ENCODE measurements at places on chromosomes 7 and 10.

DNA sequence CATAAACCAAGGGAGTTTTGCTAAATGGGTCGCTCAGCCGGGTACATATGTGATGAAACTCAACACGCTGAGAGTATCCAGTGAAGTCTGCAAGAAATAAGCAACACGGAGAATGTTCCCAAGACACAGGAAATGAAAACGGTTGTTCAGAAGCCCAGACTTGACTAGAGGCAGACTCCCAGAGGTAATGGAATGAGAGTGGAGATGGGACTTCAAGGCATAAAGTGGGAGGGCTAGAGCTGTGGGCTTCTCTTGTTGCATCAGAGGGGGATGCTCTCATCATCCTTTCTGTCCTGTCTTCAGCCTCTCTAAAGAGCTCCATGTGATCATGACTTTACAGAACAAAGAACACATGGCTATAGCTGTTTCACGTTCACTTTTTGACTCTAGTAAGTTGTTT, 88.3 kb downstream of the BAMBI start:
- DNase-seq: no peak

GRCh38 chr7:107528461-107528860, 35.3 kb downstream of the COG5 start:
- peak; percentile 75 for DNase-seq

DNA sequence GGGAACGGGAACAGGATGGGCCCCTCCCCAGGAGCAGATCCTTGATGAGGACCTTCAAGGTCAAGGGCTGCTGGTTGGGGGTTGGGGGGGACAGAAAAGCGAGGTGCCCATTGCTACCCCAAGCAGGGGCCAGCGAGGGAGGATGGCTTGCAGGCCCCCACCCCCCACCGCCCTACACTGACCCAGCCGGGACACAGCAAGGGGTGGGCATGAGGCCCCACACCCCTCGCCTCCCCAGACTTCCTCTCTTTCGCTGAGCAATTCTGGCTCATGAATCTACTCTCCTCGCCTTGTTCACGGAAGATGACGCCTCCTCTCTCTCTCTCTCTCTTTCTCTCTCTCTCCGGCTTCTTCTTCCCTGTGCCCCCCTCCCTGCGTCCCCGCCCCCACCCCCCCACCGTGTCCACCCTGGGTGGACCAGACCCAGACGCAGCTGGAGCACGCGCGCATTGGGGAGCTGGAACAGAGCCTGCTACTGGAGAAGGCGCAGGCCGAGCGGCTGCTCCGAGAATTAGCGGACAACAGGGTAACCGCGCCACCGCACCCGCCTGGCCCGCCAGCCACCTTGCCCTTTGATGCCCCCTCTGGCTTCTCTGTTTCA, 81.1 kb upstream of the GTF2IRD1 start:
- DNase-seq: no peak

DNA sequence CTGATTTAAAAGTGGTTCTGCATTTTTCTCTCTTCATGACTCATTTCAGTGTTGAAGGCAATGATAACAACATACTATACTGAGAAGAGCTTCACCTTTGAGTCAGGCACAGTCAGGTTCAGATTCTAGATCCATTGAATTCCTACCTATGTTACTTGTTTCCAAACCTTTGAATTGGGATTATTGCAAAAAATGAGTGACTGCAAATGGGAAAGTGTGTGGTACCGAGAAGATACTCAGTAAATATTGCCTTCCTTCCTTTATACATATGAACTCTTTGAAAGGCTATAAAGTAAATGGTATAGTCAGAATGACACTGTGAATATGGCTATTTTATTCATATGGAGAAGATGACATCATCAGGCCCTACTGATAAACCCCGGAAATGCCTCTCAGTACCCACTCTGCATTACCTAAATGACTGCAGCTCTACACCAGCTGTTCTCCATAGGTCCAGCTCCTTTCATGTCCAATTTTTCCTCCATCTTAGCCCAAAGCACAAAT, 66.7 kb upstream of the FGL2 start:
- no peak for DNase-seq

- DNase-seq: no peak
These were observed 66.7 kb downstream of the PFKFB3 start for GRCh38 chr10:6269432-6269831.

DNA sequence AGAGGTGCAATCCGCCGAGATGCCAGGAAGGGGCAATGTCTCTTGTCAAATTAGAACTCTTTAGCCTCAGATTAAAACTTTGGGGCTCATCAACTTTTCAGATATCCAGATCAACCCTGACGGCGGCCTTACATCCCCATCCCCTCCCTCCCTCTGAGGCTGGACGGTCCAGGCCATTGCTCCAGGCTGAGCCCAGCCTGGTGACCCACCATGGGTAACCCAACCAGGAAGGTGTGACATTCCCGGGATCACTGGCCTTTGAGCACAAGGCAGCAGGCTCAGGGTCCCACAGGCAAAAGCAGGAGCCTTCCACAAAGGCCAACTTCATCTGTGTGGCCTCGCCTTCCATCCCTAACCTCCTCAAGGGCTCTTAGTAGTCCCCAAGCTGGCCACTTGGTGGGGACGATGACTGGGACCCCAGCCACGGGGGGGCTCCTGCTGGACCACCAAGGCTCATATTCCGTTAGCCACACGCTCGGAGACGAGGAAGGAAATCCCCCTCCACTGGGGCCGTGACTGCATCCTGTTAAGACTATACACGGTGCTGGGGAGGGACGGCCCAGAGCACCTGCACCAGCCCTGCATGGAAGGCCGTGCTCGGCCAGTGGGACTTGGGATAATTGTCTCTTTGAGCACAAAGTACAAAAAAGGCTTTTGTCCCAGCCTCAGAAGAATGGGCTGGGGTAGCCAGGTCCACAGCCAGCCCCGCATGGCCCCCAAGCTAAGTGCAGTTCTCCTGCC, 62.8 kb downstream of the ZRANB1 start:
- no peak for DNase-seq

DNA sequence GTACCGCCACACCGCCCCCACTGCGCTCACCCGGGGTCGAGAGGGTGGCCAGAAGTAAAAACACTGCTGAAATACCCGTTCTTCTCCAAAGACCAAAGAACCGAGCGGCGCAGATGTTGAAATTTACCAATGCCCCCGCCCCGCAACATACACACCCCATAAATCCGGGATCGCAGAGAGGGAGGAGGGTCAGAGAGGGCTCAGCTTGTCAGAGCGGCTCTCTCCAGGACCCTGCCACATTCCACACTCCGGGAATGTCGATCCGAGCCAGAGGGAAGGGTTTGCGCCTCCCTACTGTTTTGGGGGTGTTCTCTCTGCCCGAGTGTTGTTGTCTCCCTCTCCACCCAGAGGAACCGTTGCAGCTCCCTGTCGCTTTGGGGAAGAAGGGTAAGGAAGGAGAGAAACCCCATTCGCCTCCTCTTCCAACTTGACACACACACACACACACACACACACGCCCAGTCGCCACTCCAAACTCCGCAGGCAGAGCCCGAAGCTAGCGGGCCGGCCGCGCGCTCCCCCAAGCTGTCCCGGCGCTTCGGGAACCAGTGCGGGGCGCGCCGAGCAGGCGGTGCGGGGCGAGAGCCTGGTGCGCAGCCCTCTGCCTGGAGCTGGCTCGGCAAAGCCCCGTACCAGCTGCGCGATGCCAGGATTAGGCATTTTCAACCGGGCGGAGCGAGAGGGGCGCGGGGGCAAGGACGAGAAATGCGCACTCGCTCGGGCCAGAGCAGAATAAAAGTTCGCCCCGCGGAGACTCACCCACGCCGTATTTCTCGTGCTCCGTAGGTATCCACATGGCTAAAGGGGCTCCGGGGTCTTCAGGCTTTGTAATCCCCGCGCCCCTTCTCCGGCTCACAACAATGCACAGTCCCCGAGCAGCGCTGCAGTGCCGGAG, 609 bp downstream of the DOCK4 start:
- peak; percentile 63 for DNase-seq

DNA sequence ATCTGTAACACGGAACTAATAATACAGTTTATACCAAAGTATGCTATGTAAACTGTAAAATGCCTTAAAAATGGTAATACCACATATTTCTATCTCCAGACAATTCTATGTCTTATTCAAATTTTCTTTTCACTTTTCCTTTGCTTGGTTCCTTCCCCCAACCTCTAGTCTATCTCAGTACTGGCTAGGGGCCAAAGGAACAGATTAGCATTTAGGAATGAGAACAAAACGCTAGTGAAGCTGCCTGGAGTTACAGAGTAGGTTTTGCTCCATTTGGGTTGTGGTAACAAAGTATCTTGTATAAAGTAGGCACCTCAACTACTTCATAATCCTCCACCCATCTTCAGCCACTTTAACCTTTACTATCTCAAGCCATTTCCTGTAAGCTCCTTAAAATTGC, 94.1 kb downstream of the HBP1 start:
- DNase-seq: peak; percentile 9

DNA sequence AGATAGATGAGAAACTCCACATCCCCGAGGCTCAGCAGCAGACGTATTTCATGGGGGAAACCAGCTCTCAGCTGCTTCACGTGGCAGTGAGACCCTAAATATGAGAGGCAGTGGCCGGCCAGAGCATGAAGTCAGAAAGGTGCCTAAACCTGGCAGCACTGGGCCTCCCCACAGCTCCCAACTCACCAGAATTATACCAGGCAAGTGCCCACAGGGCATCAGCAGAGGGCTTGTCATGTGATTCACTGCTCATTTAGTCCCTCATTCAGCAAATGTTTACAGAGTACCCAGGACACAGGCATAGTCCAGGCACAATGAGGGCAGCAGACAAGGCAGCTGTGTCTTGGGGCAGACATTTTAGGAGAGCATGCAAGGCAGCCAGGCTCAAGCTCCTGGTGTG, 212.6 kb downstream of the PTPRN2 start:
- DNase-seq: no peak

GRCh38 chr10:119706521-119707278, 19.1 kb upstream of the INPP5F start:
- no peak for DNase-seq

DNA sequence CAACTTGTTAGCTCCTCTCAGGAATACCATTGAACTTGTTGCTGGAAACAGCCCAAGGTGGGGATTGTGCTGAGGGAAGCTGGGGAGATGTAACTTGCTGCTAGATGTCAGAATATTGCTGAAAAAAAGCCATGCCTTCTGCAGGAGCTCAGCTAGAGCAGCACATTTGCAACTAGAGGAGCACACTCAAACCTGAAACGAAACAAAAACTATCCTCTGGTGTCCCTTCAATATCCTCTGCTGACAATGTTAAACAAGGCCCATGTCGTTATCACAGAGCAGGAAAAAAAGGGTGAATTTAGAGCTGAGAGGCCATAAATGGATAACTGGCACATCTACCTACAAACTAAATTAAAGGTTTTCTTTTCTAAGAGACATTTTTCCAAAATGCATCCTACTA, 53.7 kb upstream of the MACC1 start:
- no peak for DNase-seq

- no peak for DNase-seq
These were observed 64.1 kb upstream of the INSIG1 start for GRCh38 chr7:155233311-155234157.

DNA sequence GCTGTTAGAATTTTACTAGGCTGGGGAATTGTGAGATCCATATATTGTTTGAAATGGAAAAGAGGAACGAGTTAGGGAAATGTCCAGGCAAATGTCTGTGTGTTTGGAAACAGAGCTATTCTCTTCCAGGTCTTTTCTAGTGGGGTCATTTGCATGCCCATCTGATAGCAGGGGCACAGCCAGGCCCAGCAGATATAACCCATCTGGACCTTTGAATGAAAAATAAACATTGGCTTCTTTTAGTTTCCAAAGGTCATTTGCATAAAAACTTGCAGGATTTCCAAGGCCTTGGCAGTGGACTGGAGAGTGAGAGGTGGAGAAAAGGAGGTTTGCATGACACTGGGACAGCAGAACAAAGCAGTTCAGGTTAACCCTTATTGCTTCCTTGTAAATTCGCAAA, 188.0 kb upstream of the GPR26 start:
- no peak for DNase-seq

DNA sequence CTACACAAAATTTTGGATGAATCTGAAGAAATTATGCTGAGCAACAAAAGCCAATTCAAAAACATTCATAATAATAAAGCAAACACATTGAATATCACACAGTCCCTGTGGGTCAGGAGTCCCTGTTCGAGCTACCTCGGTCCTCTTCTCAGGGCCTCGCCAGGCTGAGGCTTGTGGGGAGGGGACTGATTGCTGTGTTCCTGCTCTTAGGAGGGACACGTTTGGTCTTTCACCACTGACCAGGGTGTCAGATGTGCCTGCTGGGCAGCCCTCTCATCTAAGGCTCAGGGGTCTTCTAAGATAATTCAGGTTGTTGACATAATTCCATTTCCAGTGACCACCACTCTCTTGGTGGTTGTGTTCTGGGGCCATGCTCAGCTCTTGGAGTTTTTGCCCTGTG, 233.8 kb upstream of the PPP2R2D start:
- DNase-seq: no peak

GRCh38 chr10:44390585-44391072, 5.7 kb upstream of the CXCL12 start:
- DNase-seq: peak; percentile 55

DNA sequence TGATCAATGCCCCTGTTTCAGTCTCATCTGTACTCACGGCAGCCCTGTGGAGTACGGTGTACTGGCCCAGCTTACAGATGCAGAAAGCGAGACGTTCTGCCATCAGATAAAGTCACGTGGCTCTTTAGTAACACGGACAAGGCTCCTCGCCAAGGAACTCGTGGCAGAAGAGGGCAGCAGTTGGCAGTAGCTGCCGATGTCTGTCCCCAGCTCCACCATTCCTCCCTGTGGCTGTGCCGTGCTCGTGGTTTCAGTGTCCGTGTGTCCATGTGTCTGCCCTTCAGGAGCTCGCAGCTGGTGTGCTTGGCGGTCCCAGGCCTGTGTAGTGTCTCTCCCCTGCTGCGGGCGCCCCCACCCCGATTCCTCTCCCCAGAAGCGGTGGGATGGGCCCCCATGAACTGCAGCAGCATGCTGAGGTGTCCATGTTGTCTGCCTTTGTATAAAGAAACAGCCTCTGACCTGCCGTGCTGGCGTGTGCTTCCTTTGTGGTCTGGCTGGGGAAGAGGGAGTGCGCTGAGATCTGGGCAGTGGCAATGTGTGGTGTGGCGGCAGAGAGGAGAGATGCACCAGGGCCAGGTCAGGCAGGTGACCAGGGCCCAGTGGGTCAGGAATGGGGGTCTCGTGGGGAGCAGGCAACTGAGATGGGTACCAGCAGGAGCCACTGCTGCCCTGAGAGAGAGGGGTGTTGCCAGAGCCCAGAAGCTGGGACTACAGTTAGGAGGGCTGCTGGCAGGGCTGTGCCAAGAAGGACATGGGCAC, 9.8 kb downstream of the RHBDD2 start:
- no peak for DNase-seq

GRCh38 chr10:130962240-130963051, 349.1 kb downstream of the TCERG1L start:
- no peak for DNase-seq

DNA sequence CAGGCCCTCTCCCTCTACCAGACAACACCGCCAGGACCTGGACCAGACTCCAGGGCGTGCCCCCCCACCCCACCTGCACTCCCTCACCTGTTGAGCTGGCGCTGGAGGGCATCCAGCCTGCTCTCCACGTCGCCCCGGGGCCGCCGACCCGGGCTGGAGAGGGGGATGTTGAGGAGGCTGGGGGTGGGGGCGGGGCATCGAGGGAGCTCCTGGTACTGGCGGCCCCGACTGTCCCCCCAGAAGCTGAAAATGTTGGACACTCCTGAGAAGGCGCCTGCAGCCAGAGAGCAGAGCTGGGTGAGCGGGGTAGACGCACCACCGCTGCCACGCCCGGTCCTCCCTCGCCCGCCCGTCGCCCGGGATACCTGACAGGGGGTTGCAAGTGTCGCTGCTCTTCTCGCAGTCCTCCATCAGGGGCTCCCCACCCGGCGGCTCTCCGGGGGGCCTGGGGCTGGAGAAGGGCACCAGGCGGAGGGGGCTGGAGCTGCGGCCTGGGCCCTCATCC, 30.8 kb downstream of the KCNH2 start:
- no peak for DNase-seq

GRCh38 chr7:44622342-44623151, 16.1 kb downstream of the OGDH start:
- no peak for DNase-seq

Measured in fibroblast of skin of back (primary cell).